ENCODE measurements at places on chromosomes 2 and 18.

GRCh38 chr2:159195697-159196096 is 90.8 kb downstream of the WDSUB1 start:
- DNase-seq: no peak

DNA sequence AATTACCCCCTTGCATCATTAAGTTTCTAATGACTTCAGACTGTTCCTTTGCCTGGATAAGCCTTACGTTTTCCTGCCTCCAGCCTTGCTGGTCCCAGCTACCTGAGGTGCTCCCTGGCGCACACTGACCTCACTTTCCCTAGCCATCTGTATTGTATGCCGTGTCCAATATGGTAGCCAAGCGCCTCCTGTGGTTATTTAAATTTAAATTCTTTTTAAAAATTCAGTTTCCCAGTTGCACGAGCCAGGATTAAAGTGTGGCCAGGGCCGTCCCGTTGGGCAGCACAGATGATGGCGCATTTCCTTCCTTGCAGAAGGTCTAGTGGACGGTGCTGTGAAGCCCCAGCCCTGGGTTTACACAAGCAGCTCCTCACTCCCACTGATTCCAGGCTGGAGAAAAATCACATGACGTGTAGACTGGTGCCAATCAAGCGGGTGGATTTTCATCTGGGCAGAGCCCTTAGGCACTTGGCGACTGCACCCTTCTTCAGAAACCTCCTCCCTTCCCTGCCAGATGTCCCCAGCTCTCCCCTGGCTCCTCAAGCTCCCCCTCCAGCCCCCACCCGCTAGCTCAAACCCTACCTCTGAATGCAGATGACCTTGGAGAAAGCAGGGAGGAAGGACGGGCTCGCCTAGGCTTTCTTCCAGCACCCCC is 33.9 kb downstream of the ACKR3 start:
- no peak for DNase-seq

- DNase-seq: no peak
Measured at GRCh38 chr18:54849683-54850082, 21.4 kb downstream of the RAB27B start.

GRCh38 chr18:28725876-28726275 is 548.9 kb upstream of the CDH2 start:
- no peak for DNase-seq

DNA sequence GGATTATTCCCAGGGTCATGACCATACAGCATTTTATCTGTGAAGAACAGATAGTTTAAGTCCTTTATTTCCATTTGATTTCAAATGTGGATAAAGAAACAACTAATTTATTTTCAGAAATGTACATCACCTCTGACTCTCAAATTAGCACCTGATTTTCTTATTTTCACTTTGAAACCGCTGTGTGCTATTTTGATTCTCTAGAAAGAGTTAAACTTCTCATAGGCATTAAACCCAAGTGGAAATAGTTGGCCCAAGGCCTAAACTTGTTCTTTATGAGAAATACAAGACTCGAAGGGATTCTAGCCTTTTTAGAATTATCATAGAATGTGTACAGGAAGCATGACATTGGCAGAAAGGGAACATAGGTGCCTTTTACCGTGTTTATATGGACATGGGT is 41.5 kb upstream of the LTBP1 start:
- no peak for DNase-seq

GRCh38 chr18:32379891-32380290 is 90.8 kb downstream of the GAREM1 start:
- no peak for DNase-seq

- DNase-seq: no peak
Measured at GRCh38 chr2:200467806-200468681, 41.8 kb downstream of the KCTD18 start.

- DNase-seq: no peak
Measured at GRCh38 chr2:11899264-11899818, 152.9 kb downstream of the LPIN1 start.

DNA sequence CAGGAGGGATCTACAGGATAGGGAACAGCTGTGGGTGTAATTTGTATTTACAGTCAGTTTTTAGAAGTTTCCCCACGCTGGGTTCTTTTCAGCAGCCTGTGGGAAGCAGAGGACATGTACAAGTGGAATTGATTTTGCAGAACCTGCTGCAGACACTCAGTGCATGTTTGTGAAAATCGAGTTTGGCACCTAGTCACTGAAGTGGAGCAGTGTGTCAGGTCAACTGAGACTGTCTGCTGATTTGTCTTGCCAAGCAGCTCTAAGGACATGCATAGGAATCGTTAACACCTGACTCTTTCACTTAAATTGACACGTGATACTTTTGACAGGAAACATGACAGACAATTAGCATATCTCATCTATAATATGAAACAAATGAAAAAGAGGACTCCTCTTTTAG is 416.6 kb downstream of the TMX3 start:
- no peak for DNase-seq

- no peak for DNase-seq
Measured at GRCh38 chr18:77376043-77376732, 126.5 kb downstream of the GALR1 start.

- no peak for DNase-seq
Measured at GRCh38 chr2:31032475-31032874, 105.8 kb downstream of the GALNT14 start.

GRCh38 chr2:1874101-1874865 is 130.0 kb upstream of the PXDN start:
- DNase-seq: no peak

DNA sequence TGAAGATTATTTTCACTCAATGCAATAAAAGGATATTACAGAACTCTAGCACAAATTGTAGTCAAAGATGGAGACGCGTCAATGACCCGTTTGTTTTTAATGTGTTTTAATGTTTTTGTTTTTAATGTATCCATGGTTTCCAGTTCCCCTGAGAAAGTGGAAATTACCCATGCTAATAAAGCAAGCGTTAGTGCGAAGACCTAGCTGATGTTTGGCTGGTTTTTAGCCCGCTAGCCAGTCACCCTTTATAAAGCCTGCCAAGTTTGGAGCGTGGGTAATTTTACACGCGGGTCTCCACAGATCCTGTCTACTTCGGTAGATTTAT is 430 bp upstream of the CHMP1B start:
- DNase-seq: no peak

- DNase-seq: no peak
Measured at GRCh38 chr2:44277541-44277940, 2.3 kb downstream of the SLC3A1 start.

- no peak for DNase-seq
Measured at GRCh38 chr2:64904413-64905329, 84.5 kb upstream of the SLC1A4 start.

GRCh38 chr18:48074929-48075706 is 144.7 kb upstream of the SMAD2 start:
- no peak for DNase-seq

GRCh38 chr2:178275600-178275999 is 81.3 kb downstream of the OSBPL6 start:
- no peak for DNase-seq

DNA sequence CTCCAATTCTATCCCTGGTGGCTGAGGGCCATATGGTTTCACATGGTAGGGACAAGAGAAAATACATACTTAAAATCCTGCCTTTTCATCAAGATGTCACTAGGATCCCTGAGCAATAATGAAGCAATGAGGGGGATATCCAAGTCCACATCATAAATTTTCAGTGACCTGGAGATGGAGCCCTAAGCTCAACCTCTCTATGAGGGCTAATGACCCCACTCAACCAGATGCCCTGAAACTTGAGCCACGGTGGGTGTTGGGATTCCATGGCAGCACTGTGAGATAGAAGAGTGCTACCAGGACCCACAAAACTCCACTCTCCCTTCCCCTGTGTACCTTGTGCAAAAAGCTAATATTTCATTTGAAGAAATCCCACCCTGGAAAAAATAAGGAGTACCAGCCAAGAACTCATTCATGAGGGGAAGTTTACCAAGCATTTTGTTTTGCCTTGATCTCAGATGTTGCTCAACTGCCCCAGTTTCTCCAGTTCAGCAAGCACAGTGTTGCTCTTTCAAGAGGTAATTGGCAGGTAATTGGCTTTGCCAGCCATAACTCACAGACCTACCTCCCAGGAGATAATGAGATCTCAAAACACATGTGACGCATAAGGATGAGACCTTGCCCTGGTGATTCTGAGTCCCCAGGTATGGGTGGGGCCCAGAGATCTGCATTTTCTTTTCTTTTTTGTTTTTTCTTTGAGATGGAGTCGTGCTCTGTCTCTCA is 51.0 kb upstream of the TTC39C start:
- no peak for DNase-seq

DNA sequence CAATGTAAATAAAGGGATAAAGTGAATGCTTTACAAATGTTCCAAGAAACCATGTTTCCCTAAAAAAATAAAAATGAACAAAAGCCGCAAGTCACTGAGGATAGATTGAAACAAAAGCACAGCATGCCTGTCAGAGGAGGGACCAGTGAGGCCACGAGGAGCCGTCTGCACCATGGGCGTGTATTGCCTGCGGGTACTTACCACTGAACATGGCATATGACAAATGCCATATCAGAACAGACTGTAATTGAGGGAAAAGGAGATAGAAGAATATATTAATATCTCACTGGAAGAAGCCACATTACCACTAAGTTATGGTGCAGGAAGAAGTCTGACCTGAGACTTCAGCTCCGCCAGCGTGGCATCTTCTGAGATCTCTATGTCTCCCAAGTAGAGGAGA is 75.8 kb downstream of the USP40 start:
- DNase-seq: no peak

- no peak for DNase-seq
Measured at GRCh38 chr2:42830922-42831574, 38.7 kb upstream of the HAAO start.
